ENCODE measurements at places on chromosomes 6 and 20.

DNA sequence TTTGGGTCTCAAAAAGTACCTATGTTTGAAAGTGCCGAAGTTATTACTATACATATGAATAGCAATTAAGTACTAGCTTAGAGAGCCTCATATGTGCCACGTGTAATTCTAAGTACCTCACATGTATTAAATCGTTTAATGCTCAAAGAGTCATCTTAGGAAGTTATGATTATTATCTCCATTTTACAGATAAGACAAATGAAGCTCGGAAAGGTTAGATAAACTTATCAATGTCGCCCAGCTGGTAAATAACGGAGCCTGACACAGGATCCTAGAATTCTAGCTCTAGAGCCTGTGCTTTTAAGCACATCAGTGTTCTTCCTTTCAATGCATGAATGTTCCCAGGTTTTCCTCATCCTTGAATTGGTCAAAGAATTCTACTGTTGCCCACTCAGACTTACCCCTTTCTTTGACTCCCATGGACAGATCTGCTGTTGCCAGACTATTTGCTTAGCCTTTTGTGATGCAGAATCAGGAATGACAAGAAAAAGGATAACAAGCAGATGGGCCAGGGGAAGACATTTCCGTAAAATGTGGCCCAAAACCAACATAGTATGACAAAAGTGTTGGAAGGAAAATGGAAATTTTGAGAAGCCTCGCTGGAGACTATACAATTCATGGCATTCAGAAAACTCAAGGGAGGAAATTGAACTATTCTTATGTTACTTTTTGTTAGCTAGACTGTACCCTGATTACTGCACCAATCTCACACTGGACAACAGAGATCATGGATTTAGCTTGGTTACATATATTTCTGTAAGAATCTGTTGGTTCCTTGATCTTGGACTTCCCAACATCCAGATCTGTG is 237.1 kb upstream of the CITED2 start:
- no peak for DNase-seq

DNA sequence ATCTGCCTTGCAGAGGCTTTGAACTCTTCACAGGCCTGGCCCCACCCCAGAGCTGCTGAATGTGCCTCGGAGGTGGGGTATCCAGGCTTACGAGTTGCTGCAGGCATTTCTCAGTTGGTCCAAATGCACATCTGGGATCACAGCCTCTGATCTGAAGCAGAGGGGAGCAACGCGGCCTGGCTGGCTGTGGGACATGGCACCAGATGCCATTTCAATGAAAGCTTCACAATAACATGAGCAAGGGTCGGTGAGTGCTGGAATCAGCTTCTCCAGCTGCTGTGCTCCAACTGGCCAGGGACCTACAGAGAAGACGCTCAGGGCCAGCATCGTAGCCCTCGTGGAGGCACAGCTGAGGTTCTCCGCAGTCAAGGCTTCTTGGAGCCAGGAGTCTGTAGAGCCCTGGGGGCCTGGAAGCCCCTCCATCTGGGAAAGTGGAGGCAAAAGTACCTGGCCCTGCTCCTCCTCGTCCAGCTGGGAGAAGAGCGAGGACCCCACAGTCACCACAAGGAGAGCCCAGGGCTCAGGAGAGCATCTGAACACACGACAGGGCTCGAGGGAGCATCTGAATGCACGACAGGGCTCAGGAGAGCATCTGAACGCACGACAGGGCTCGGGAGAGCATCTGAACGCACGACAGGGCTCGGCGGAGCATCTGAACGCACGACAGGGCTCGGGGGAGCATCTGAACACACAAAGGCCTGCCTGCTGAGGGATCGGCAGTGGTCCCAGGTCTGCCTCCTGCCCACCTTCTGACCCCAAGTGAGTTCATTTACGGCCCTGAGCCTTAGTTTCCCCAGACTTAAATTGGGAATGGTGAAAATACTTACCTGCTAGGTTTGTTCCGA is 165.2 kb downstream of the DLL1 start:
- DNase-seq: no peak

DNA sequence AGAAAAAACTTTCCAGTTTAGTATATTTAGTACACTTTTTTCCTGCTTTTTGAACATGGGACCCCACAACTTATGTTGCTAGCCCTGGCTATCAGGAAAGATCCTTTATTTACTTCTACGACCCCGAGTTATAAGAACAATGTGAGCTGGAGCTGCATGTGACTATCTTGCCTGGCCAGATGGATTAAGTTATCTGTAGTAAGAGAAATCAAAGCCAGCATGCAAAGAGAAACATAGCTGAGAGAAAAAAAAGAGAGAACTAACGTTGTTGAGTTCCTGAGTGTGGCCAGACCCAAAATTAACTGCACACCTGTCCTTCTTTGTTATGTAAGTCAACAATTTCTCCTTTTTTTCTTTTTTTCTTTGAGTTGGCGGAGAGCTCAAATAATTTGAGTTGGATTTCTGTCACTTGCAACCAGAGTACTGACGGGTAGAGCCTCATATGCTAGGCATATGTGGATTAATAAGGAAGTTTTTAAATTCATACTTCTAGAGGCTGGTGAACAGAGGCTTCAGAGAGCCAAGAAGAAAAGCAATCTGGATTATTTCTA is 219.5 kb downstream of the HACE1 start:
- DNase-seq: no peak

DNA sequence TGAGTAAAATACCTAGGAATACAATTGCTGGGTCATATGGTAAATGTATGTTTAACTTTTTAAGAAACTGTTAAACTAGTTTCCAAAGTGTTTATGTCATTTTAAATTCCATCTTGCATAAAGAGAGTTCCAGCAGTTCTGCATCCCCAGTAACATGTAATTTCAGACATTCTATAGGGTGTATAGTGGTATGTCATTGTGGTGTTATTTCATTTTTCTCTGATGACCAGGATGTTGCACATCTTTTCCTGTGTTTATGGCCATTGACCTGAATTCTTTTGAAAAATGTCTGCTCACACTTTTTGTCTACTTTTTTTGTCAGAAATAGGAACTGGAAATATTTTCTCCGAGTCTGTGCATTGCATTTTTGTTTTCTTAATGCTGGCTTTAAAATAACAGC is 128.9 kb downstream of the TMEM200A start:
- no peak for DNase-seq

DNA sequence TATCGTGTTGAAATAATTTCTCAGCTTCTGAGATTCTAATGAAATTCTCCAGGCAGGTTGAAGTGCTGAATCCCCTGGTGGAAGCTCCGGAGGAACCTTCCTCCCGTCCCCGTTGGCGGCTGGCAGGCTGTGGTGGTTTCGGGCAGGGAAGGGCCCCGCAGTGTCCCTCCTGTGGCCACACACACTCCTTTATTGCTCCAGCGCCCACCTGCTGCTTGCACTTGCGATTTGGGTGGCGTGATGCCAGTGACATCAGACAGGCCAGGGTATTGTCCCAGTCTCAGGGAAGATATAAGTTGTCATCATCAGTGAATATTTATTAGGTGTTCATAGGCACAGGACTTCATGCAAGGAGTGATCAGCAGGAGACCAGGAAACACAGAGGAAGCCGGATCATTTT is 530.4 kb downstream of the QKI start:
- DNase-seq: no peak

DNA sequence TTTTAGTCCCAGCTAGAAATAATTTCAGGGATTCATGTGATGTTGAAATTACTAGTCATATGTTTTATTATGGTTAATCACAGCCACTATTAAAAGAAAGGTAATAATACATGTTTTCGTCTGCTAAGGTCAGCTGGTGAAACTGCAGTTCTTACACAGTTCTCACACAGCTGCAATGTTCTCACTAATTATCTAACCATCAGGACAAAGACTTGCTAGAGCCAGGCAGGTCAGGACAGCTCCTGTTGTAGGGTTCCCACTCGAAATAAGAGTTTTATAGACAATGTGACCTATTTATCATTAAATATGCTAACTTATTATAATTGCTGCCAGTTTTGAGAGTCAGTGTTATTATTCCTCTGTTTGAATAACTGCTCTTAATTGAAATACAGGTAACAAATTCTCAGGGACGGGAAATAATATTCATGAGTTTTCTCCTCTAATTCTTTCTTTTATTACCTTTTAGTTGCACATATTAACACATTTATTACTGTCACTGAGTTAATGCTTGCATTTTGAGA is 97.9 kb downstream of the GJA1 start:
- DNase-seq: no peak

- DNase-seq: no peak
These were observed 267.1 kb downstream of the ERMARD start for GRCh38 chr6:170018422-170018935.

DNA sequence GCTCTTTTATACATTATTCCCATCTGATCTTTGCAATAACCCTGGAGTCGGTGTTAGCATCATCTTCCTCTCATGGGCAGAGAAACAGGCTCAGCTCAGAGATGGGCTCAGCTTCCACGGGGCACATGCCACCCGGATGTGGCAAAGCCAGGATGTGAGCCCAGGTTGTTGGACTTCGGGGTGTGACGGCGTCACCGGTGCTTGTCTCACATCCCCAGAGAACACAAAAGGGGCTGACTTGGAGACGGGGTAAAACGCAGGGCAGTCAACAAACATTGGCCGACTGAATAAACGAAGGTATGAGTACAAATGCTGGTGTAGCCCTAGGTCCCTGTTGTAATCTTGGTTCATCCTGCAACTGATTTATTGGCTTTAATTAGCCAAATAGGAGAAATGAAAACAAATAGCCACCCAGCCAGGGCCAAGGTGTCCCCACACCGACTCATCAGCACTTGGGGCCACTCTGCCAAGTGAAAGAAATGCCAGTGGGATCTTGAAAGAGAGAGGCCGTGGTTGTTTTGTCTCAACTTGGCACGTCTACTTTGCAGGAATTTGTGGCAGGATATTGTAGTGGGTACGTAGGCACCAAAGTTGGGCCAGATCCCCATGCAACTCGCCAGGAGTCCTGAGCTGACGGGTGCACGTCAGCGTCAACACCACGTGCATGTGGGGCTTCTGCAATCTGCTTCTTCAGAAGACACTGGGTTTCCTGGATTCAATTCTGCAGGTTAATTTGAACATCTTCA is 42.8 kb downstream of the APCDD1L start:
- no peak for DNase-seq

DNA sequence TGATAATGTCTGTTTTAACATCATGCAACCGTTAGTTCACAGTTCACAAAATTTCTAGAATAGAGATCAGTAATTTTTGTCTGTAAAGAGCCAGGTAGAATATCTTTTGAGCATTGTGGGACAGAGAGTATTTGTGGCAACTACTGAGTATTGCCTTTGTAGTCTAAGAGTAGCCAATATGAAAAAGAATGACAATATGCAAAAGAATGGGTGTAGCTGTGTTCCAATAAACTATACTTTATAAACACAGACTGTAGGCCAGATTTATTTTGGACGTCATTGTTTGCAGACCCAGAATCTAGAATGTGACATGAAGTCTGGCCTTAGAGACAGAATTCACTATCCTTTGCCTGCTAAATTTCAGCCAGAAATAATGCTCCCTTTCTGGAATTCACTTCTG is 694.1 kb upstream of the MMS22L start:
- no peak for DNase-seq

DNA sequence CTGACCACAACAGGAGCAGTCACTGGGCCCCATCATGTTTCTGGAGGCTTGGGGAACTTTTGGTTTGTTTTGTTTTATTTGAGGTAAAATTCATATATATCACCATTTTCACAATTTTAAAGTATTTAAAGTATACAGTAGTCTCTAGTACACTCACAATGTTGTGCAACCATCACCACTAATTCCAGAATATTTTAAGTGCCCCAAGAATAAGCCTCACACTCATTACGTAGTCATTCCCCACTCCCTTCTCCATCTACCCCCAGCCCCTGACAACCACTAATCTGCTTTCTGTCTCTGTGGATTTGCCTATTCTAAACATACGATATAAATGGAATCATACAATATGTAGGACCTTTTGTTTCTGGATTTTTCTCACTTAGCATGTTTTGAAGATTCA is 29.0 kb downstream of the RTN4IP1 start:
- no peak for DNase-seq

GRCh38 chr6:1285556-1285955 is 26.3 kb upstream of the FOXQ1 start:
- no peak for DNase-seq

DNA sequence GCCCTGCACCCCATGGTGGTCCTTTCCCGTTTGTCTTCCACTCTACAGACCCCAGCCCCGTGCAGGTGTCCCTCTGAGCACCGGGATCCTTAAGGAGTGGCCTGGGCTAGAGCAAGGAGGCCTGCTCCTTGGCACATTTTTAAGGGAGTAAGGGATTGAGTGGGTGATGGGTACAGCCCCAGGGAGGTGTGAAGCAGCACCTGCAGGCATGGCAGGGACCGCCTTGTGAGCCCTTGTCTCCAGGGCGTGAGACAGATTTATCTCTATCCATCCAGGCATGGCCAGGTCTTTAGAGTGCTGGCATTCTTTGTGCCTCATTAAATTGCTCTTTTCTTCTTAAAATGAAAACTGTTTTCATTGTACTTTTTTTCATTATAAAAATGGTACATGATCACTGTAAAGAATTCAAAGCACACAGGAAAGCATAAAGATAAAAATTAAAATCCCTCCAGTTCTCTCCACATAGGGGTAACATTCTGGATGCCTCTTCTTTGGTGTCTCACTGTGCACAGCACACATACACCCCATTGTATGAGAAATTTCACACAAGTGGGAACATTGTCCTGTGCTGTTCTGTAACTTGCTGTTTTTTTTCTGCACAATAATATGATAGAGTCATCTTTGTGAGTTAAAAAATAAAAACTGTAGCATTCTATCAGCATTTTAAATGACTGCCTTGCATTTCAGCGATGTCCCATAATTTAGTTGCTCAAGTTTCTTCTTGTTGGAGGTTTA is 31.9 kb upstream of the ZNF831 start:
- DNase-seq: no peak

GRCh38 chr20:60953321-60953720 is 298.7 kb upstream of the CDH4 start:
- no peak for DNase-seq

GRCh38 chr6:134678436-134678889 is 271.4 kb downstream of the ALDH8A1 start:
- no peak for DNase-seq

- DNase-seq: no peak
These were observed 21.5 kb downstream of the FOXC1 start for GRCh38 chr6:1631251-1631650.

GRCh38 chr6:113362301-113363047 is 494.7 kb upstream of the MARCKS start:
- DNase-seq: no peak

- no peak for DNase-seq
These were observed 80.7 kb downstream of the ANKS1A start for GRCh38 chr6:34969662-34970265.

DNA sequence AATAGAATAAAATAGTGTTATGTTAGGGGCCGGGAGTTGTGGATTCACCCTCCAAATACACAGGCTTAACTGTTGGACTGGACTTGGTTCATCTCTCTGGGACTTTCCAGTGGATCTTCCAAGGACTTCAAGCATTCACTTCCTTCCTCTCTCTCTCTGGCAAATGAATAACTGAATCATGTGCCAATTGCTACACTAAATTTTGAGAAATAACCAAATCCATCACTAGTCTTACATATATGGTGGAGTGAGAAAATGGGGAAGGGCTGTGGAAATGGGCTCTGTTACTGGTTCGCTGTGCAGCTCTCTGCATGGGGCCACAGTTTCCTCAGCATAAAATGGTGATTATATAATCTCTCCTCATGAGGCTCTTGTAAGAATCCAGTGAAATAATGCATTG is 6.8 kb upstream of the KIAA1755 start:
- DNase-seq: no peak

GRCh38 chr20:32635764-32636163 is 38.0 kb downstream of the C20orf203 start:
- DNase-seq: no peak

Data from Karpas-422 (cell line).